ENCODE measurements at places on chromosomes 2 and 18.

DNA sequence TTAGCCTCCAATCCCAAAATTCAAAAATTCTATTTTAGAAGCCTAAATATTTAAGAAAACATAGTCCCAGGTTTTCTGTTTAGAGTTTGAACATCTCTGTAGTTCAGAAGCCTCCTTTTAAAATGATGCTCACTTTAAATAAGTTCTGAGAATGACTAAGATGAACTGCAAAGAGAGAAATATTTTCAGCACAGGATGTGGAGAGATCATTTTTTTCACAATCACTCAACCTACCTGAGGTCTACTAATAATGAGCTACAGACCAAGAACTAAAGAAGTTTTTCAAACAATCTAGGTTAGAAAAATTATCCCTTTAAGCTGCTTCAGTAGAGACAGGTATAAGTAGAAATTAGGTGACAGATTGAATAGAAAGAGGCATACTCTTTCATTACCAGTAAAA, 185.1 kb upstream of the CYP26B1 start:
- no peak for DNase-seq

- no peak for DNase-seq
Measured at GRCh38 chr2:179991344-179991743, 15.8 kb downstream of the CWC22 start.

DNA sequence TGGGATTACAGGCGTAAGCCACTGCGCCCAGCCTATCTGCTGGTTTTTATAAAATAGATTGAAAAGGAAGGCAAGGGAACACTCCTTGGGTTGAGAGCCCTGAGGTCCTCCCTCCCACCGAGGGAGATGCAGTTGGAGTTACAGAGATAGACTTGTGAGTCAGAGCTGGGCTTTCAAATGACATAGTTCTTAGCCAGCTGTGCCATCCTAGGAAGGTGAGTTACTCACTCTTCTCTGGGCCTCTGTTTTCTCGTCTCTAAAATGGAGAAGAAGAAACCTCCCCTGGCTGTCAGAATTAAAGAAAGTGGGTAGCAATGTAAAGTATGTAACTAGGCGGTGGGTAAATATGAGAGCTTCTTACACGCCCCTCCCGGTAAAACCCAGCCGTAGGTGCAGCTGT, 2.4 kb downstream of the LRRFIP1 start:
- DNase-seq = peak; percentile 73

DNA sequence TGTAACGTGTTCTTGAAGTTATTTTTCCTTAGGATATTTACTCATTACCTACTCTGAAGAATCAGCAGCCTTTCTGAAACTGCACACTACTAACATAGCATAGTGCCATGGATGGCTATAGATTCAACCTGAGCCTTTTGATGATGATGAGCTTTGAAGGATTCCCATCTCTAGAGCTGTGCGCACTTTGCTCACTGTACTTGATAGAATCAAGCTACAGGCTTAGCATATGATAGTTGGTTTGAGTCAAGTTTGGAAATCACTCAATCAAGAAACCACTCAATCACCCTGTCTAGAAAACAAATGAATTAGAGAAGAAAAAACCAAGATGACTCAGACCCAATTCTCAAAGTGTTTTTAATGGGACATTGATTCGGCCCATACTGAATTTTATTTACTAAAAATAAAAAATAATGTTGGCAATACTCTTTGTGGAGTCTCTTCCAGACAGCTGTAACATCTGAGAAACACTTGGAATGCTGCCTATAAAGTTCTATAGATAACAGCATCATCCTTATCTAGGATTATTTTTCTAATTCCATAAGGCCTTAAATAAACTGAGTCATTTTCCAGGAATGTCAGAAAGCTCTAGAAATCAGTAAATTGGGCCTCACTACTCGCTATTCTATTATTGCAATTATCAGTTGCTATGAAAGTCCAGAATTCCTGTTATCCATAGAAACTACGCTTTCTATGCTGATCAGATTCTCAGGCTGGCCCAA, 259.0 kb upstream of the ERBB4 start:
- peak; percentile 56 for DNase-seq

- no peak for DNase-seq
Measured at GRCh38 chr2:9196637-9197036, 10.0 kb upstream of the ASAP2 start.

GRCh38 chr2:66030553-66030952, 404.4 kb upstream of the MEIS1 start:
- DNase-seq = peak; percentile 4

DNA sequence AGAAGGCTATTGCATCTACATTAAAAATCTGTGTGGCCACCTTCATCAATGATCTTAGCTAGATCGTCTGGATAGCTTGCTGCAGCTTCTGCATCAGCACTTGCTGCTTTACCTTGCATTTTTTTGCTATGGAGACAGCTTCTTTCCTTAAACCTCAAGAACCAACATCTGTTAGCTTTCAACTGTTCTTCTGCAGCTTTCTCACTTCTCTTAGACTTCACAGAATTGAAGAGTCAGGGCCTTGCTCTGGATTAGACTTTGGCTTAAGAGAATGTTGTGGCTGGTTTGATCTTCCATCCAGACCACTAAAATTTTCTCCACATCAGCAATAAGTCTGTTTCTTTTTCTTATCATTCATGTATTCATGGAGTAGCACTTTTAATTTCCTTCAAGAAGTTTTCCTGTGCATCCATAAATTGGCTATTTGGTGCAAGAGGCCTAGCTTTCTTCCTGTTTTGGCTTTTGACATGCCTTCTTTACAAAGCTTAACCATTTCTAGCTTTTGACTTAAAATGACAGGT, 54.4 kb upstream of the MAP4K4 start:
- DNase-seq = no peak

DNA sequence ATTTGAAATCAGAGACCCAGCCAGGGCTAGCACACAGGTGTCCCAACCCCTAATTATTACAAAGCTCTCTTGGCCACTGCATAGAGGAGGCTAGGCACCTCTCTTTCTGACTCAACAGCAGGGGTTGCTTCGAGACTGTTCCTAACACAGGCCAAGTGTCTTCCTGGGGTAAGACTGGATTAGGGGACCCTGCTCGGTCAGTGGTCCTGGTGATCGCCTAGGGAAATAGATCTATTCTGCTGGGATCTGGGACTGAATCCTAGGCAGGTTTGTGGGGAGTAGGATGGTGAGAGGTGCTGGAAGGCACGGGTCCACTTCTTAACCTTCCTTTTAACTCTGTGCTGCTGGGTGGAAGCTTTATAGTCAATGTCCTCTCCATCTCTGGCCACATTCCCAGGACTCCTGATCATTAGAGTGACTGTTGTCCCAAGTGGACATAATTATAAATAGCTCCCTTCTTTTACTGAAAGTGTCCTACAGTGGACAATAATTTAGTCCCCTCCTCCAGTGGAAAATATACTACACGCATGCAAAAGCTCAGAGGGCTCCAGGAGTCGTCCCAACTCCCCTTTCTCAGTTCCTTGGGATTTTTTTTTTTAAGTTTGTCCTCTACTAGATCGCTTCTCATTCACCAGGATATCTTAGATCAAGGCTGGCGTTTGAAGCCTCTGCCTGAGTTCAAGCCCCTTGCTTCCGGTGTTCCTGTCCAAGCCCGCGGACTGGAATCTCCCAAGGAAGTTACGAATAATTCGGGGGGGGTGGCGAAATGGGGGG, 1.3 kb upstream of the TRIB2 start:
- DNase-seq = no peak

DNA sequence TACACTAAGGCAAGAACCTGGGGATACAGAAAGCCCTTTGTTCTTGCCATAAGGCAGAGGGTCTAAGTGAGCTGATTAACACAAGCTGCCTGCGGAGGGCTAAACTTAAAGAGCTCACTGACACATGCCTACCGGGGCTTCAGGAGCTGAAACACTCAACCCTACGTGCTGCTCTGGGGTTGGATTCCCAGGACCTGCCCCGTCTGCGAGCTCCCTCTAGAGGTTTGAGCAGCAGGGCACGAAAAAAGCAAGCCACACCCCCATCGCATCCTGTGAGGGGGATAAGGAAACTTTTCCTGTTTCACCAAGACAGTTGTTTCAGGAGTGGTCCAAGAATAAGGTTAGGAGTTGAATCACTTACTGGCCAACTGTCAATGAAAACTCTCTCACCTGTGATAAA, 562.1 kb downstream of the TMX3 start:
- DNase-seq = no peak

DNA sequence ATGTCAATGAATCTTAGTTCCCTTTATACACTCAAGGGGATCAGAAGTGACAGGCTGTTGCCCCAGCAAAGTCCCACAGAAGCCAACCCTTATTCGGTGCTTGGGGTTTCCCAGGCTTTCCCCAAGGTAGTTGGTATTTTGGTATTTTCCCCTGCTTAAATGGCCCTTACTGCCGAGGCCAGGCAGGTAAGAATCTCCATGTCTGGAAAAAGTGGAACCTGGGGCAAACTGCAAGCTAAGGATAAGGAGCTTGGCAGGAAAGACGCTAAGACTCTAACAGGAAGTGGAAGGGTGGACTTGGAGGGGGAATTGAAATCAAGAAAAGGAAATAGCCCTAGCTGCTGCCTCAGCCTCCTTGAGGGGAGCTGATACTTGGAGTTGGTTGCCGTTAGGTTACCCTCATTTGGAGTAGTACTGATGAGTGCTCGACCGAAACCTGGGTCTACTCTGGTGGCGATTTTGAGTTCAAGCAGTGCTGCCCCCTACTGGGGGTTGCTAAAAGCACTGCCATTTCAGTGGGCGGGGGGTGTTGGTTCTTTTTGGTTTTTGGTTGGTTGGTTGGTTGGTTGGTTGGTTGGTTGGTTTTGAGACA, 3.3 kb upstream of the GPBAR1 start:
- DNase-seq = no peak

- peak; percentile 36 for DNase-seq
Measured at GRCh38 chr18:28045880-28046279, 131.1 kb downstream of the CDH2 start.

- DNase-seq = no peak
Measured at GRCh38 chr2:190980630-190981209, 33.3 kb downstream of the STAT1 start.

GRCh38 chr2:137154946-137155345, 389.6 kb downstream of the THSD7B start:
- no peak for DNase-seq

GRCh38 chr2:216596980-216597509, 36.2 kb upstream of the IGFBP2 start:
- DNase-seq = no peak

GRCh38 chr2:6958616-6959235, 41.5 kb downstream of the RNF144A start:
- no peak for DNase-seq

DNA sequence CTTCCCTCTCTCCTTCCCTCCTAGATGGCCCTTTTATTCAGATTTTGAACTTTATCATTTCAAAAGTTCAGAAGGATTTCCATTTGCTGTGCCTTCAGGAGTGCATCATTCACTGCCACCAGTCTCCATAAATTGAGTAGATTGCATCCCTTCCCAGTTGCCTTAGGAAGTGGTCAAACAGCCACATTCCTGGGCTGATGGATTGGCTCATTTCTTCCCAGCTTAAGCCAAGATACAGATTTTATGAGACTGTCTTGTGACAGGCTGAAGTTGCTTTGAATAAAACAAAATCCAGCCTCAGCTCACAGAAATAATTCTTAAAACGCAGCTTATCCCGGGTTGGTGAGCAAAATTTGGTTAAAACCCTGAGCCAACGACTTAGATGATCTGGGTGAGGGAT, 9.8 kb downstream of the NRP2 start:
- DNase-seq = peak; percentile 57

GRCh38 chr2:194128810-194129209, 1528.2 kb upstream of the SLC39A10 start:
- DNase-seq = no peak

GRCh38 chr18:46283268-46283667, 179.1 kb downstream of the HAUS1 start:
- DNase-seq = peak; percentile 10

DNA sequence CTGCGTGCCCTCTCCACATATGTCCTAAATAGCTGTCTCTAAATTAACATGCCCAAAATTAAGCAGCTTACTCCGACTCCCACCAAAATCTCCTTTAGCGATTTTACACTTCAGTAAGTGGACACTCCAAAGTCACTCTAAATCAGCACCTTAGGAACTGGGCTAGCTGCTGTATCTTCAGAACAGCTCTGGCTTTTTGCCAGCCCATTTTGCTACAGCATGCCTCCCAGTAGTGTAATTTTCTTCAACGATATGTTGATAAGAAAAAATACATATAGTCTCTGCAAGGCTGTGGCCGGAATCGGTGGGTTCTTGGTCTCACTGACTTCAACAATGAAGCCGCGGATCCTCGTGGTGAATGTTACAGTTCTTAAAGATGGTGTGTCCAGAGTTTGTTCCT, 291.8 kb upstream of the RGPD4 start:
- DNase-seq = no peak

- DNase-seq = no peak
Measured at GRCh38 chr2:121456325-121456724, 74.4 kb upstream of the RNU4ATAC start.

GRCh38 chr2:210681491-210681890, 125.1 kb downstream of the CPS1 start:
- no peak for DNase-seq

DNA sequence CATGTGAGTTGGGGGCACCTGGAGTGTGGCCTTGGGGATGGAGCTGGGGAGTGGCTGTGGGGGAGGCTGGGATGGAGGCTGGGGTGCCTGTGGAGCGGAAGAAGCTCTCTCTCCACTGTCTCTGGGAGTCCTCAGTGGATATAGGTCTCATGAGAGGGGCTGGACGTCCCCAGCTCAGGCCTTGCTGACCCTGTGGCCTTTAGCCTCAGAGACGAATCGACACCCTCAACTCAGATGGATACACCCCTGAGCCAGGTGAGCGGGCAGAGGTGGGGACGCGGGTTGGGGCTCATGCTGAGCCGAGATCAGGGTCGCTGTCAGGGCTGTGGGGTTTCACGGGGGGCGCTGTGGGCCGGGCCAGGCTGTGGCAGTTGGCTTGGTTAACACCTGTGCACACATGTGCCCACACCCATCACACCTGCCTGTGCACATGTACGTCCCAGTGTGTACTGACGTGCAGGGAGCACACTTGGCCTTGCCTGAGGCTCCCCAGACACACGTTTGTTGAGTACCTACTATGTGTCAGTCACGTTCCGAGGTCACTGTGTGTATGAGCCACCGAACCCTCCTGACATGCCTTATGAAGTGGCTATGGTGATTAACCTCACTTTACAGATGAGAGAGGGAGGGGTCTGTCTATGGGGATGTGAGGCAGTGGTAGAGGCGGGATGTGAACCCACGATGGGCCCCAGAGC, 20.1 kb downstream of the ZAP70 start:
- no peak for DNase-seq

- DNase-seq = no peak
Measured at GRCh38 chr2:208179028-208179609, 10.7 kb downstream of the C2orf80 start.

- no peak for DNase-seq
Measured at GRCh38 chr2:218317835-218318234, 25.5 kb upstream of the TMBIM1 start.

GRCh38 chr2:185610301-185610700, 128.3 kb upstream of the FSIP2 start:
- no peak for DNase-seq

GRCh38 chr2:10515887-10516286, 67.8 kb upstream of the ODC1 start:
- no peak for DNase-seq

All from IMR-90 (cell line).